Testis (tissue), 5 donors: ENCODE measurements at places on chromosomes 12 and 14. TPM values are rescaled to one million over a fixed set of nuclear protein-coding genes. Genes with fewer than 3 reads are reported as not detected.

Gene C1R
- 51.4 TPM for total RNA-seq

Gene LPAR5
- total RNA-seq = 1.5 TPM

Gene EEA1
- 14.9 TPM for total RNA-seq

Gene IAPP
- not detected for total RNA-seq
